ENCODE measurements at places on chromosomes 4 and X.
A peak's percentile ranks its signal among the peaks of the same experiment; 100 is the strongest.

DNA sequence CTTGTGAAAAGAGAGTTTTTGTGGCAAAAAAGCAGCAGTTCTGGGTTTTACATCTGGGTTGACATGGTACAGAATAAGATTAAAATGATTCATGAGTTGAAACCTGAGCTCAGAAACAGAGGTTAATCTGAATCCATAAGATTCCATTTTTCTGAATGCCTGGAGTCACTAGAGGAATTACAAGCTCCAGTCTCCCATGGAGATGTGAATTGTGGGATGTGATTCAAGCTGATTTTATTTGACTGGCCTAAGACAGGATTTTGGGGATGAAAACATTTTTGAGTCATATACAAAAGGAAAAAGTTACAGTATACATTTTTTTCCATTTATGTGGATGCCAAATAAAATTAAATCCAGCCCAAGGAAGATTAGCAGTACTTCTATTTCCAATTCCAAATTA is 161.1 kb downstream of the RBM46 start:
- peak; percentile 6 for DNase-seq

- no peak for DNase-seq
These were observed 419.5 kb downstream of the HNRNPD start for GRCh38 chr4:81954271-81954670.

DNA sequence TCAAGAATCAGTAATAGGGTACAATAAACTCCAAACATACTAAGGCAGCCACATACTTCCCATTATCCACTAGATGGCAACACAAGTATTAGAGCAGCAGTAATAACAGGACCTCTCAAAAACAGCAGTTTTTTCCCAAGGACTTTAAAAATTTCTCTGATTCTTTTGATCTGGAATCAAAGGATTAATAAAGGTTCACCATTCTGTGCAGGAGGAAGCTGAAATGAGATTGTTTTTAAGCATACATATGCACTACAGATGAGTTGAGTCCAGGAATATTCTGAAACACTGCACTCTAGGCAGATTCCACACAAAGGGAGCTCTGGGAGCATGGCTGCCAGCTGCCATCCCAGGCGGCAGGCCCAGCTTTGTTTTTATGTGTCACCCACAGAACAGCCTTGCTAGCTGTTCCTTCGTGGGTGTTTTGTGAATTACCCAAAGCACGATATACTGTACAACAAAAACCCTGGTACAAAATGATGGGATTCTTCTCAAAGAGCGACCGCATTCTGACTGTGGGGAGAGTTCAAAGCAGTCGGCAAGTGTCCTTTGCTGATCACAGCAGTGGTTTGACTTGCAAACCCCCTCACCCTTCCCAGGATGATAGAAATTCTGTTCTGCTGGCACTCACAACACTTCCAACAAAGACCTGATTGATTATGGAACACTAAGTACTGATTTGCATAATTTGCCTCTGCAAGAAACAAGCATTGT is 61.0 kb downstream of the STX18 start:
- no peak for DNase-seq

GRCh38 chr4:109574931-109575804 is 15.1 kb downstream of the MCUB start:
- DNase-seq = no peak

GRCh38 chr4:7770224-7771050 is 169.2 kb downstream of the AFAP1 start:
- DNase-seq = no peak

- no peak for DNase-seq
These were observed 1016.5 kb downstream of the SH3BGRL start for GRCh38 chrX:82218361-82218760.

Data from fibroblast of upper back skin (primary cell).